Thoracic aorta (tissue), 2 donors: ENCODE measurements at places on chromosomes 12 and 14. TPM values are rescaled to one million over a fixed set of nuclear protein-coding genes. Genes with fewer than 3 reads are reported as not detected.

DNA sequence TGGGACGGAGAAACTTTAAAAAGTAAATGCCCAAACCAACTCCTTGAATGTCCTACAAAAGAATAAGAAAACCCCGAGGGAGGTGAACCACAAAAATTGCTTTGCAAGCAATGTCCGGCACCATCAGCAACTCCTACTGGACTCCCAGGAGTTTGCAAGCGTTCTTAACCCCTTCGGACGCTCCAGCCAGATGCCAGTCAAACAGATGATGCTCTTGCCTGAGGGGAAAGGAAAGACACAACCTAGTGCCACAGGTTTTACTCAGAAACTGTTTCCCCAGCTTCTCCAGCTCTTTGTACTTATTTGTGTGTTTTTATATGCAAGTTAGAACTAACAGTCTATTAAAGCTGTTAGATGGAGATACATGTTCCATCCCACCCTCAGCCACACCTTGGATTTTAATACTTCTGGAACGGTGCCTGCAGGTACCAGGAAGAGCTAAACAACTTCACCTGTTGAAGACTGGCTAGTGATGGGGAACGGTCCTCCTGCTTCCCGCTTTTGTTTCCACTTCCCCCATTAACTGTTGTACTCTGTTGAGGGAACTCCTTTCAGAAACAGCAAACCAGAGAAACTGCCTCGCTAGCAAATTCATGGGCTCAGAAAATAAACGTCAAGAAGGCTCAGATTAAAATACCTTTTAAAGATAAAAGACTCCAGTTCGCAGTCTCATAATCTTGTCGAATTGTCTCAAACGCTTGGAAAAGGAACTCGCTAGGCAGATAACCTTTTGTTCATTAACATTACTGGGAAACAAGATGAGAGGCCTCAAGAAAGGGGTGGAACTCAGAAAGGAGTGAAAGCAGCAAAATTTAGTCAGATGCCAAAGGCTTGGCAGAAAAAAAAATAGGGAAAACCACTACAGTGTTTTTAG is 1.1 kb upstream of the FERMT2 start:
- H3K4me1 ChIP-seq = peaks cover 57% of the 10 kb centered on the region
- H3K36me3 ChIP-seq = no peaks in the 10 kb centered on the region
- no peak for DNase-seq

- H3K27ac ChIP-seq = no peak overlapping the region
- no peaks in the 10 kb centered on the region for H3K36me3 ChIP-seq
- no peak for DNase-seq
- no peak overlapping the region for H3K4me3 ChIP-seq
- no peaks in the 10 kb centered on the region for H3K27me3 ChIP-seq
- H3K4me1 ChIP-seq = no peaks in the 10 kb centered on the region
Measured at GRCh38 chr14:67195279-67195678, 6.0 kb downstream of the GARIN2 start.

Gene SAMD15
- not detected for total RNA-seq

Gene OAS1
- 15.3 TPM for total RNA-seq

Gene SLC2A14
- total RNA-seq = not detected

GRCh38 chr12:39931231-39931630 is 174.7 kb downstream of the SLC2A13 start:
- H3K27ac ChIP-seq = no peak overlapping the region
- no peak overlapping the region for H3K4me3 ChIP-seq
- H3K27me3 ChIP-seq = no peaks in the 10 kb centered on the region

DNA sequence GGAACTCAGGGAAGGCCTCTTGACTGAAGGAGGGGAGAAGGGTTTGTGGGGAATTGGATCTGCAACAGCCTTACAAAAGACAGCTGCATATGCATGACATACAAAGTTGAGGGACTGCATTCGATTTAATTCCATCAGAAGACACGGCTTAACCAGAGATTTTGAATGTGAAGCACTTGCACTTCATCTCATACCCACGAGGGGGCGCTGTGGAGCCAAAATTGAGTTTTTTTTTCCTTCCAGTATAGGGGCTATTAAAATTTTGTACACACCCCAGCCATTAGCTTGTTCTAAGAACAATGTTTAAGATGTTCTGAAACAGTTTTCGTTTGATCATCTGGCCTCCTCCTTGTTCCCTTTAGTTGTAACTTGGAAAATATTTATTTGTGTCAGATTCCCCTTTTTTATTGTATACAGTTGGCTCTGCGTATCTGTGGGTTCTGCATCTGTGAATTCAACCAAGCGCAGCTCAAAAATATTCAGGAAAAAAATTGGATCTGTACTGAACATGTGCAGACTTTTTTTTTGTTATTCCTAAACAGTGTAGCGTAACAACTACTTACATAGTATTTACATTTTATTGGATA is 1.6 kb downstream of the SUDS3 start:
- peak overlapping the region; percentile 85 for H3K4me3 ChIP-seq
- H3K27ac ChIP-seq = peak overlapping the region; percentile 92
- peaks cover 18% of the 10 kb centered on the region for H3K4me1 ChIP-seq
- H3K27me3 ChIP-seq = no peaks in the 10 kb centered on the region
- H3K36me3 ChIP-seq = peaks cover 17% of the 10 kb centered on the region
- no peak for DNase-seq

- no peaks in the 10 kb centered on the region for H3K36me3 ChIP-seq
- H3K4me1 ChIP-seq = peaks cover 50% of the 10 kb centered on the region
Measured at GRCh38 chr12:104494137-104494792, 37.5 kb downstream of the CHST11 start.

- no peaks in the 10 kb centered on the region for H3K36me3 ChIP-seq
- no peaks in the 10 kb centered on the region for H3K4me1 ChIP-seq
- H3K4me3 ChIP-seq = no peak overlapping the region
- no peak overlapping the region for H3K27ac ChIP-seq
- H3K27me3 ChIP-seq = no peaks in the 10 kb centered on the region
- DNase-seq = no peak
Measured at GRCh38 chr14:100727873-100728240, 1.2 kb downstream of the DLK1 start.

DNA sequence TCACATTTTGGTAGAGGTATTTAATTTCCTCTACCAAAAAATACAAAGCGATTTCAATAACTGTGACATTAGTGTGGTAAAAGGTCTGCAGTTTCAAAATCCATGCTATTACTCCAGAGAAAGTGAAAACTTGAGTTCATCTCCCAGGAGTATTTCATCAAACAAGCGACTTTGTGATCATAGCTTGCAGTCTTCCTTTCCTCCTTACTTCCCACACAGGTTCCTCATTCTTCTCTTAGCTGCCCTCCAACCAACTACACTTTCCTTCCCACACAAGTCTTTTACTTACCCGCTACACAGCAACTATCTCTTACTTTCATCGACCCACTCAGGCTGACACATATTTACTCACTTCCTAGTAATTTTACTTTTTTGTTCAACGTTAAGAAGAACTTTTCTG is 413.4 kb upstream of the USP15 start:
- no peak for DNase-seq
- H3K27me3 ChIP-seq = no peaks in the 10 kb centered on the region
- H3K4me1 ChIP-seq = no peaks in the 10 kb centered on the region
- H3K36me3 ChIP-seq = no peaks in the 10 kb centered on the region
- no peak overlapping the region for H3K27ac ChIP-seq
- H3K4me3 ChIP-seq = no peak overlapping the region

Gene DPY19L2
- 13.5 TPM for total RNA-seq

DNA sequence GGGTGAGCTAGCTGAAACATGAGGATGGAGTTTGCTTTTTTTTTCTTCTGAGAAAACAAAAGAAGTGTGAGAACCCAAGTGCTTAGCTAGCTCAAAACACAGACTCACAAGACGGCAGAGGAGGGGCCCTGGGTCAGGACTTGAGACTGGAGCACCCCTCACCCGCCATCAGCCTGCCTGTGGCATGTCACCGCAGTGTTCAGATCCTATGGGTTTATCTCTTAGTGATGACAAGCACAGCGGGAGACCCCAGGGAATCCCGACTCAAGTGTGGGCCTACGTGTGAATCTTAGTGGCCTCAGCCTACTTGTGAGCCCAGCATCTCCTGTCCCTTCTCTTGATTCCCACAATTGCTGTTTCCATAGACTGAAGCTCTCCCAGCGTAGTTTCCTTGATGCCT is 22.9 kb downstream of the DYRK4 start:
- no peaks in the 10 kb centered on the region for H3K27me3 ChIP-seq
- H3K36me3 ChIP-seq = no peaks in the 10 kb centered on the region
- no peaks in the 10 kb centered on the region for H3K4me1 ChIP-seq
- no peak overlapping the region for H3K4me3 ChIP-seq
- H3K27ac ChIP-seq = no peak overlapping the region

- H3K4me1 ChIP-seq = no peaks in the 10 kb centered on the region
- no peak overlapping the region for H3K4me3 ChIP-seq
- no peaks in the 10 kb centered on the region for H3K27me3 ChIP-seq
Measured at GRCh38 chr12:25701290-25701689, 148.2 kb upstream of the LMNTD1 start.

DNA sequence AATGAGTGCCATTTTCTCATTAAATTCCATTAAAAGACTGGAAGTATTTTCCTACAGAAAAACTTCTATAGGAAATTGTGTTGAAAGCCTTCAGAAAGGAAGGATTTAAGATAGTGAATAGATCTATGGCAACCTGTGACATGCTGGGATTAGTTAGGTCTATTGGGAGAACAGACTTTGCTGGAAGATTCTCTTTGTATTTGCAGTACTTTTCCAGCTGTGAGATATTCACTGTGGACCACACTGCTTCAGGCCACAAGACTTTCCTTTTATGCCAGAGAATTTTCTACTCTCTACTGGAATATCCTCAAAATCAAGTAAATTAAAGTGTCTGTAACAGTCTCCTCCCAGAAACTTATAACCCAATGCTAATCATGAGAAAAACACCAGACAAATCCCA is 136.2 kb downstream of the MYRFL start:
- no peaks in the 10 kb centered on the region for H3K27me3 ChIP-seq
- no peak overlapping the region for H3K4me3 ChIP-seq
- no peak overlapping the region for H3K27ac ChIP-seq
- no peak for DNase-seq
- no peaks in the 10 kb centered on the region for H3K36me3 ChIP-seq

DNA sequence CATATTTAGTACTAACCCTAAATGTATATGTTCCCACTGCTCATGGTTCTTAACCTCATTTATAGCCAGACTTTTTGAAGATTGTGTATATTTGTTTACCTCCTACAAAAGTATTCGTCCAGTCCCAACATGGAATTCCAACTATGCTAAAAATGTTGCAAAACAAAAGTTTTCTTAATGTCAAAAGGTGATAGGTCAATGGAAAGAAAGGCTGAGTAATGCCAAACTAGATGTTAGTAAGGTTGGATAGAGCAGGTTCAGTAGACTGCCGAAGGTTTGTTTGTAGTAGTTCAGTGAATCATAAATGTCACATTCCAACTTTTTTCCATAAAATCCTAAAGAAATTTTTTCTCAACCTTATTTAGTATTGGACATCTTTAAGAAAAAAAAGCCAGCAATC is 874.5 kb downstream of the FLRT2 start:
- no peaks in the 10 kb centered on the region for H3K4me1 ChIP-seq
- no peak overlapping the region for H3K4me3 ChIP-seq
- H3K27ac ChIP-seq = no peak overlapping the region
- no peaks in the 10 kb centered on the region for H3K36me3 ChIP-seq
- H3K27me3 ChIP-seq = no peaks in the 10 kb centered on the region

DNA sequence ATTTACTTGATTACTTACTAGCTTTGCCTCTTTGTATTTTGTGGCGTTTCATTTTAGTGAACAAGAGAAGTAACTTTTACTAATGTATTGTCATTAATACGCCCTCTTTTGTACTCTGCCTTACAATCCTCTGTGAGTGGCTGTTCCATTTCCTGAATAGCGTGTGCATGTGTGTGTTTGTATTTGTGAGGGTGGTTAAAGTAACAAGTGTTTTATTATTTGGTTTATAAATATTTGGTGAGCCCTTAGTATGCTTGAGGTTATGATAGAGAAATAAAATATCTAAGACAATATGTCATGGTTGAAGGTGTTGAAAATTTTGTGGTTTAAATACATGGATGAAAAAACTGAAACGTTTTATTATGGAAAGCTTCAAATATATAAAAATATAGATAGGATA is 71.7 kb upstream of the REP15 start:
- no peaks in the 10 kb centered on the region for H3K27me3 ChIP-seq
- no peaks in the 10 kb centered on the region for H3K36me3 ChIP-seq
- H3K4me1 ChIP-seq = peaks cover 34% of the 10 kb centered on the region
- peak overlapping the region; percentile 44 for H3K27ac ChIP-seq
- DNase-seq = no peak
- H3K4me3 ChIP-seq = no peak overlapping the region

DNA sequence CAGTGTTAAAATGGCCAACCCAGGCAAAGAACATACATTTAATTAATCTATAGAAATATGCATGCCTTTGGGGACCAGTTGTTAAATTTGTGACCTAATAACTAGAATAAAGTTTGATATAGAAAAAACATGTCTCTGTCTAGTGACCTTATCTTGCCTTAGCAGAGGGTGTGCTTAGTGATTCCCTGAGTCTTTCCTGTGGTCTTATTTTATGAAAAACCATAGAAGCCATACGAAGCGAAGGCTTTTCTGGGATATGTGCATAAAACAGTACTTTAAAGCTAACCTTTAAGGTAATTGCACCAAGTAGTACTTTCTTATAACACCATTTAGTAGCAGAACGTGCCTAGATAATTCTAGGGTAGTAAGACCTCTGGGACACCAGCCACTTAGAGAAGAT is 379.4 kb downstream of the ZFP36L1 start:
- H3K36me3 ChIP-seq = no peaks in the 10 kb centered on the region
- H3K27me3 ChIP-seq = no peaks in the 10 kb centered on the region
- no peak overlapping the region for H3K27ac ChIP-seq
- no peak overlapping the region for H3K4me3 ChIP-seq
- DNase-seq = no peak

Gene OR6C68
- total RNA-seq = not detected

Gene NEUROD4
- not detected for total RNA-seq

Gene ITPK1
- total RNA-seq = 85.0 TPM

GRCh38 chr12:68831272-68831671 is 23.3 kb downstream of the MDM2 start:
- H3K36me3 ChIP-seq = peaks cover 21% of the 10 kb centered on the region
- H3K4me3 ChIP-seq = no peak overlapping the region

DNA sequence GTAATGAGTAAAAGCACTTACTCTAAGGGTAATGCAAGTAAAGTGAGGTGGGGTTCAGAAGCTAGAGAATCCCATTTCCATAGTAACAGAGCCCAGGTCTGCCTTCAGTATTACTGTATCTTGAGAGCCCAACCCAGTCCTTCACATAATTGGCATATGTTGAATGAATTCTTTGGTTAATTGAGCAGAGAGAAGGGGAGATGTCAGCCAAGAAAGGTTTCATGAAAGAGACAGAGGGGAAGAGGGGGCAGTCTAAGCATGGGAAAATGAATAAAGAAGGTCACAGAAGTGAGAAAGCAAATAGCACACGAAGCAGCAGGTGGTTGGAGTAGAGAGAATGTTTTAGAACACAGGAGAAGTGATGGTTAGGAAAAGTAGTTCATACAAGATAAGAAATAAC is 371.1 kb downstream of the SEC23A start:
- H3K36me3 ChIP-seq = no peaks in the 10 kb centered on the region
- no peak overlapping the region for H3K27ac ChIP-seq
- no peaks in the 10 kb centered on the region for H3K4me1 ChIP-seq
- H3K27me3 ChIP-seq = no peaks in the 10 kb centered on the region

GRCh38 chr12:104960464-104960863 is 2.4 kb upstream of the SLC41A2 start:
- H3K36me3 ChIP-seq = no peaks in the 10 kb centered on the region
- DNase-seq = no peak
- peaks cover 25% of the 10 kb centered on the region for H3K4me1 ChIP-seq
- H3K27me3 ChIP-seq = no peaks in the 10 kb centered on the region
- H3K27ac ChIP-seq = peak overlapping the region; percentile 92

Gene RD3L
- total RNA-seq = not detected

GRCh38 chr14:59305836-59306555 is 117.5 kb downstream of the DAAM1 start:
- H3K4me3 ChIP-seq = no peak overlapping the region
- peaks cover 79% of the 10 kb centered on the region for H3K4me1 ChIP-seq
- H3K27ac ChIP-seq = peak overlapping the region; percentile 66
- no peaks in the 10 kb centered on the region for H3K27me3 ChIP-seq
- DNase-seq = no peak
- no peaks in the 10 kb centered on the region for H3K36me3 ChIP-seq
